ENCODE measurements at places on chromosomes 16 and 17.
A peak's percentile ranks its signal among the peaks of the same experiment; 100 is the strongest.

- no peak for DNase-seq
Measured at GRCh38 chr17:10798332-10798749, 5.6 kb downstream of the TMEM238L start.

- DNase-seq: no peak
Measured at GRCh38 chr17:51046046-51046445, 74.6 kb downstream of the SPAG9 start.

DNA sequence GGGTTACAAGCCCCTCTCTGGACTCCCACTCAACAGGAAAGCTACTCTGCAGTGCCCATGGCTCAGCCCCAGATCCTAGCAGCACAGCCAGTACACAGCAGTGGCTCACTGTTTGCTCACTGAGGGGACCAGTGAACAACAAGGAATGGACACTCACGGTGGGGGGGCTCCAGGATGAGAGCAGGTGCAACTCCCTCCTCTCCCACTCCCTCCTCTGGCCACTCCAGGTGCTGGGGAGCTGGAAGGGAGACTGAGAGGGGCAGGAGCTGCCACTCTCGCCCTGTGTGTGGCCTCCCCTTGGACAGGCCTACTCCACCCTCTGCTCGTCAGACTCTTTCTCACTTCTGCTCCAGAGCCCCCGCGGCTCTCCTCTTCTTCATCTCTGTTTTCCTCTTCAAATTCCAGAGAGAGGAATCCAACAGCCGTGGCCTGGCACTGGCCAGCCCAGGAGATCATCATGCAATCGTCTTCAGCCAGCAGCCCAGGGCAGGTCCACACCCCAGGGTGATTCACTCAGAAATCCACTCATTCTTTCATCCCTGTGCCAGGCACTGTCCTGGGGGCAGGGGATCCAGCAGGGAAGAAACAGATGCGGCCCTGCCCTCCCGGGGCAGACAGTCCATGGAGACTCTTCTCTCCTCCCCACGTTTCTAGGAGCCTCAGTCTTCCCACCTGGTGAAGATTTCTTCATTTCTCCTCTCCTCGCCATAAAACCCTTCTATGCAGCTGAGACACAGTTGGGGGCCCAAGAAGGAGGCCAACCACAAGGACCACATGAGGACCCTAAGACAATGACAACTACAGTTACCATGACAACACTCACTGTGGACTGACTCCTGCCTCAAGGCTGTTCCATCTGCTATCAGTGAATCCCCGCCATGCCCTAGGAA, 30.7 kb downstream of the CFAP20 start:
- DNase-seq: no peak

DNA sequence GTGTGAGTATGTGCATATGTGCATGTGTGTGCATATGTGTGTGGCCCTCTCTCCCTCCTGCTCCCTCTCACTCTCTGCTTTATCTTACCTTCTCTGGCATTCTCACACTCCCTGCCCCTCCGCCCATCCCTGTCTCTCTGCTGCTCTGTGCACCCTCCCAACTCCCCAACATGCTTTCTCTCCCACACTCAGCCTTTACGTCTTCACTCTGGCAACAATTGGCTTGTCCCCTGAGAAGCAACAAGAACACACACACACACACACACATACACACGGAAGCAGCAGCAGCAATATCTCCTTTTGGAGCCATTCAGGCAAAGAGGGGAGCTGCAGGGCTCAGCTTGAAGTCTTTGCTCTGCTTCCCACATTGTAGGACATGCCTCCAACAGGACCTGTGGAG, 27.8 kb downstream of the PITPNM3 start:
- DNase-seq: no peak

DNA sequence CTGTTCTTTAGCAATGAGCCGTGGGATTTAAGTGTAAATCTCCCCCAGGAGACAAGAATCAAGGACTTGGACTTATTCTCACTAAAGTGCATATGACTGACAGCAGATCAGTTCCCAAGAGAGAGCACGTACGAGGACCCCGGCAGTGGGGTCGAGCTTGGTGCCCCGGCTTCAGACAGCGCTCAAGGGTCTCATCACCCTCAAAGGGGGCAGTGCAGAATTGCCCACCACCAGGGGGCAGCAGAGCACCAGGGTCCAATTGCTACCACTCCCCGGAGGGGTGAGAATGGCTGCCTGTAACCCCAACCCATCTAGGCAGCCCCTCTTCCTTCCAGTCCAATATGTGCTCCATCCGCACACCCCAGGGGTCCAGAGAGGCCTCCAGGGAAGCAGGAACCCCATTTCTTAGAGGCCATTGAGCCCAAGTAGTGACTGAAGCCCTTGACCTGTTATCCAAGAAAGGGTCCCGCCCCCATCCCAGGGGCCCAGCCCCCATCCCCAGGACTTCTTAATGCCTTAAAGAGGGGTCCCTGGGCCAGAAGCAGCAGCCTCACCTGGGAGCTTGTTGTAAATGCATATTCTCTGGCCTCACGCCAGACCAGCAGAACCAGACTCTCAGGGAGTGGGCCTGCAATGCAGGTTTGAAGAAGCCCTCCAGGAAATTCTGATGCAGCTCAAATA, 86.1 kb downstream of the ZDHHC7 start:
- DNase-seq: peak; percentile 50

DNA sequence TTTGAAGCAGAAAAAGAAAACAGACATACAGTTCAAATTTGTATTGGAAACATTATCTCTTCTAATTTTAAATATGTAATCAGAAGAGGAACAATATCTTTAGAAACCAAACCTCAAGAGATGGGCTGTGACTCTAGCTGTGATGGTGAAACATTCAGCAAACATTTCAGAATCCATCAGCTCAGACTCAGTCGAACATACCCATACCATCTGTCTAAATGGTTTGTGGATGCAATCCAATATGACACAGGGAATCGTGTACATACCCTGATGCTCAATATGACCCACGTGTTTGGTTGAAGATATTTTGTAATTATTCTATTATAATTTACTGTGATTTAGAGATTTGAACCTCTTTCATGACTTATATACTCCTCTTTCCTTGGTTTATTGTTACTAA, 665.2 kb upstream of the CDH8 start:
- no peak for DNase-seq

- no peak for DNase-seq
Measured at GRCh38 chr17:65593092-65593854, 31.8 kb upstream of the AXIN2 start.

Measured in CD4-positive, alpha-beta memory T cell (primary cell).